GM12891 (cell line): ENCODE measurements at places on chromosomes 5 and 9.

DNA sequence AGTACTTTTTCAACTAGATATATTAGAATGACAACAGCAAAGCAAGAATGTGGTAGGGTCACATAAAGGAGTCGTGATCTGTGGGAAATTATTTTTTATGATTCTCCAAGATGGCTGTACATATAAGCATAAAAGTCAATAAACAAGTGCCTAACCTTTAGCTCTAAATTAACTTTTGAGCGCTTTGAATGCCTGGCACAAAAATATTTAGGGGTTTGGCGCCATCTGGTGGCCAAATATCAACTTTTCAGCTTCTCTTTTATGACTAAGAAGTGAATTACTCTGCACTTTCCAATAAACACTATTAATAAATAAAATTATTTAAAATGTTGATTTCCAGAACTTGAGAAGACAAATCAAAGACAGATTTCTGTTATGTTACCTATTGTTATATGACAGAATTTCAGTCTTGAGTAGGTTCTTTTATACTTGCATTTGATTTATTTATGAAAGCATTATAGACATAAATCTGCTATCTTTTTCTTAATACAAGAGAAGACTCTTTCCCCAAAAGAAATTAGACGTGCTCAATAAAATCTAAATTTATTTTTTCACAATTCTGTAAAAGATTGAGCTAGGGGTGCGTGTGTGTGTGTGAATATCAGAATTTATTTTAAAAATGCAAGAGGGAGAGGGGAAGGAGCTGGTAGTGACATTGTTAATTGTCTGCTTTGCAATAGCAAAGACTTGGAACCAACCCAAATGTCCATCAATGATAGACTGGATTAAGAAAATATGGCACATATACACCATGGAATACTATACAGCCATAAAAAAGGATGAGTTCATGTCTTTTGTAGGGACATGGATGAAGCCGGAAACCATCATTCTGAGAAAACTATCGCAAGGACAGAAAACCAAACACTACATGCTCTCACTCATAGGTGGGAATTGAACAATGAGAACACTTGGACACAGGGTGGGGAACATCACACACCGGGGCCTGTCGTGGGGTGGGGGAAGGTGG lies 36.7 kb upstream of the ARRDC3 start:
- peak; percentile 5 for DNase-seq

DNA sequence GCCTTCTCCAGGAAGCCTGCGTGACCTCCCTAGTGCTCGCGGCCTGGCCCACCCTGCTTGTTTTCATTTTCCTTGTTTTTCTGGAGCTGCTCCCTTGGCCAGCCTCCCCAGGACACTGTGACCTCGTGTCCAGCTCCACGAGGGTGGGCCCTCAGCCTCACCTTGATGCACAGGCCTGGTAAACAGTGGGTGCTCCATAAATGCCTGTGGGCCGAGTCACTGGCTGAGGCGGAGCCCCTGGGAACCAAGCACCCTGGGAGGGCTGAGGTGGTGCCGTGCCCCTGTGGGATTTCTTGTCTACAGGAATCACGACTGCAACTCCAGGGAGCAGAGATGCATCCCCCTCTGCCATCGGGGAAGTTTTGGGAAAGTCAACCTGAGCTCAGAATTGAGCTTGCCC lies 17.2 kb downstream of the FAM163B start:
- DNase-seq: no peak

GRCh38 chr5:127858116-127858784 lies 155.1 kb downstream of the CCDC192 start:
- no peak for DNase-seq

DNA sequence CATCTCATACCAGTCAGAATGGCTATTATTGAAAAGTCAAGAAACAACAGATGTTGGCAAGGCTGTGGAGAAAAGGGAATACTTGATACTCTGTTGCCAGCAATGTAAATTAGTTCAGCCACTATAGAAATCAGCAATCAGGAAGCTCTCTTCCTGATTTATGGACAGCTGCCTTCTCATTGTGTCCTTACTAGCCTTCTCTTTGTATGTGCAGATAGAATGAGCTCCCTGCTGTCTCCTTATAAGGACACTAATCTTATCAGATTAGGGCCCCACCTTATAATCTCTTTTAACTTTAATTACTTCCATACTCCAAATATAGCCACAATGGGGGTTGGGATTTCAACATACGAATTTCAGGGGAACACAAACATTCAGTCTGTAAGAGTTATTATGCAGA lies 38.0 kb downstream of the KCNV2 start:
- no peak for DNase-seq

DNA sequence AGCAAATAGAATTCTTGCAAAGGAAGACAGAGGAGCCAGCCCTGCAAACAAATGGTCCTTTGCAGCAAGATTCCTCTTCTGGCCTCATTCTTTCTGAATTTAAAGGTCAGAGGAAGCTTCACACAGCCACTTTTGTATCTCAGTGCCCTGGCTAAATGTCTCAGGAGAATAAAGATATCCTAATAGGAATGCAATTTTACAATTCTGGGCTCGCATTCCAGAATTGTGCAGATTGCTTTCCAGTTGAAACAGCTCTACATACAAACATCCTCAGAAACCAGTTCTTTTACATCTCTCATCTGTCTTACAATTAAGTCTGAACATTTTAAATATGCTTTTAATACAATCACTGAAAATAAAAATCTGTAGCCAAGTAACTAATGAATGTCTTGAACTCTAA lies 14.6 kb upstream of the ACOT12 start:
- no peak for DNase-seq

GRCh38 chr9:95722141-95722540 lies 153.3 kb upstream of the ERCC6L2 start:
- no peak for DNase-seq
